ENCODE measurements at places on chromosomes 2 and 18.

GRCh38 chr2:140063356-140063755, 1283.2 kb upstream of the NXPH2 start:
- DNase-seq, result no peak

DNA sequence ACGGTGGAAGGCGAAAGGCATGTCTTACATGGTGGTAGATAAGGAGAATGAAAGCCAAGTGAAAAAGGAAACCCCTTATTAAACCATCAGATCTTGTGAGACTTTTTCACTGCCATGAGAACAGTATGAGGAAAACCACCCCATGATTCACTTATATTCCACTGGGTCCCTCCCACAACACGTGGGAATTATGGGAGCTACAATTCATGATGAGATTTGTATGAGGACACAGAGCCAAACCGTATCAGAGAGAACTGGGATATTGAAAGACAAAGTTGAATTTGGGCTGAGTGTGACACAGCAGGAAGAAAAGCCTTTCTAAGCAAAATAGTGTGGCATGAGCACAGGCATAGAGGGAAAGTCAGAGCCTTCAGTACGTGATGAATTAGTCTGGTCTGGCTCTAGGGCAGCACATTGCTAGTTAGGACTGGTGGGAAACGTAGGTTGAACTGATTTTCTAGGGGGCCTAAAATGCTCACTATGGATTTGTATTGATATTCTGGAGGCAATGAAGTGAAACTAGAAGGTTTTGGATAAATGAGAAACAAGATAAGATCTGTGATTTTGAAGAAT, 84.8 kb upstream of the RND3 start:
- DNase-seq, result no peak

DNA sequence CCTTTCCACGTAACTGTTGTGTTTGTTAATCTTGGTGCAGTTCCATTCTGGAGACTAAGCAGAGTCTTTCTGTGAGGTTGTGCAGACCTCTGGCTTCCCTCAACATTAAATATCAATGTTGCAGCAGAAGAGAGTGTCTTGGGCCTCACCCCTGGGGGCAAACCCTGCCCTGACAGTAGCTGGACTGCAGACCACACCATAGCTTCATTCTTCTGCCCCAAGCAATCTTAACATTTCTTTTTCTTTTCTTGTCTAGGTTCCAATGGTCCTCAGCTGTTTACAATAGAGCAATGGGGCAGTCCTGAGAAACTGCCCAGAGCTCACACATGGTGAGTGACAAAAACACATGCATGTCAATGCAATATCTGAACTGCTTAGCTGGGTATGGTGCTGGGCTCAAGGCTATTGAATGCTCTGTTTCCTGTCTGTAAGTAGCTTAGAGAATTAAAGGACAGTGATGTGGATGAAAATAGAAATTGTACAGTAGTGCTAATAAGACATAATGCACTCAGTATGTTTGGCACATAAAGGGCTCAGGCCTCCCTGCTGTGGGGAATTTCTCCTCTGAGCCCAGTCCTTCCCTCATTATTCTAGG, 237.6 kb downstream of the ALPK2 start:
- DNase-seq, result no peak

DNA sequence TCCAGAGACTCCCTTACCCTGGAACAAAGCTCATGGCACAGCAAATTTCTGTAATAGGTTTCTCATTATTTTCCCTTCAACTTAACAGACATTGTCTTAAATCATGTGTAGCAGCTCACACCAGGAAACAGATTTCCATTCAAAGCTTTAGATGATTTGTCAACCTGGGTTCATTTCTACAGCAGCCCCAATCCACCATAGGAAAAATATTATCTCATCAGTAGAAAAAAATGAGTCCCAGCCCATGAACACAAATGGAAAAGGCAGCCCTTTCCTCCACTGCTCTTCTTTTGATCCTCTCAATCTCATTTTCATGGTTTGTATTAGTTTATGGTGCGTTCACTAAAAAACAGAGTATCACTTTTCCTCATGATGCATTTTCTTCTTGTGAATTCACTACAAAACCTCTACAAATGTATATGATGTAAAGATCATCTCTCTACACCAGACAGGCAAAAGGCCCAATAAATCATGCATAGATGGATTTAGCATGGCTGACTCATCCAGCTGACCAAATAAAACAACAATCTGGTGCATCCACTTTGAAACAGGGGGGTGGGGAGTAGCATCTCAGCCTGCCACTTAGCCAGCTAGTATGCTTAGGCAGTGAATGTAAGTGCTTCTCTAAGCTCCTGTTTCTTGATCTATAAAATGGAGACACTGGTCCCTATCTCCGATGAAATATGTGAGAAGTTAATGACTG, 78.6 kb downstream of the SATB2 start:
- no peak for DNase-seq

GRCh38 chr2:134181219-134181618, 72.7 kb upstream of the MGAT5 start:
- DNase-seq, result no peak

- DNase-seq, result no peak
Measured at GRCh38 chr2:205361272-205361671, 321.0 kb upstream of the NRP2 start.

DNA sequence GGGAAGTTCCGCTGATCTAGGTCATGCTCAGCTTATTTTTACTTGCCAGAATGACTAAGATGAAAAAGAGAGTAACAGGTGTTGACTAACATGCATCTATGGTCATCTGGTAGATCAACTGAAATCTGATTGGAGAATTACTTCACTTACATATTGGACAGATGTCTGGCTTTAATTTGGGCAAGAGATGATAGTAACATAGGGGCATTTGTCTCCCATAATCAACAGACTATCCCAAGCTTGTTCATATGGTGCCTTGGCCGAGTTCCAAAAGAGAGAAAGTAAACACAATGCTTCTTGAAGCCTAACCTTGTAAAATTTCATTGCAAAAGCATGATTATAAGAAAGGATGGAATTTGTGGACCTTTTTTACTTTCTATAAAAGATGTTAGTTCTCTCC, 503.7 kb downstream of the ADCYAP1 start:
- peak; percentile 95 for DNase-seq

DNA sequence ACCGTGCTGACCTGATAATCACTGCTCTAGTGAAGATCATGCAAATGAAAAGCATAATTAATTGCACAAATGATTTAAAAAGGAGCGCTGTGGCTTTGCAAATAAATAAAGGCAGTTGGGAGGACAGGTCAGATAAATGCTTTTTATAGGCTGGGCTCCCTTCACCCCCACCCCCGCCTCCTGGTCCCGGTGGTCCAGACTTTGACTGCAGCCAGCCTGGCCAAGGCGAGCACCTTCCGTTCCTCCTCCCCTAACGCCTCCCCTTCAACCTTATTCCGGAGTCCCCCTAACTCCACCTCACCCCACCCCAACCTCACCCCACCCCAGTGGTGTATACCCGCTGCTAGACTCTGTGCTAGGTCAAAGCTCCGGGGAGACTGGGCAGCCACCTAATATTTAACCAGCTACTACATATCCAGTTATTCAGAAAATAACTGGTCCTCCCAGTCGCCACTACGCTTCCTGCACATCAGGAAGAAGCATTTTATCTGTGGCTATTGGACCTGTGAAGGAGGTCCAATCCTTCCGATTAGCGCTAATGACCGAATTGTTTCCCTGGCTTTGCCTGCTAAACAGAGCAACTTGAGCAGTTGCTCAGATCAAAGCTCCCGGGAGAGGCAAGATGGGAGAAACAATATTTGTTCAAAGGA, 3.7 kb upstream of the SP9 start:
- DNase-seq, result no peak

- DNase-seq, result no peak
Measured at GRCh38 chr2:99297994-99298393, 3.0 kb downstream of the LYG1 start.

DNA sequence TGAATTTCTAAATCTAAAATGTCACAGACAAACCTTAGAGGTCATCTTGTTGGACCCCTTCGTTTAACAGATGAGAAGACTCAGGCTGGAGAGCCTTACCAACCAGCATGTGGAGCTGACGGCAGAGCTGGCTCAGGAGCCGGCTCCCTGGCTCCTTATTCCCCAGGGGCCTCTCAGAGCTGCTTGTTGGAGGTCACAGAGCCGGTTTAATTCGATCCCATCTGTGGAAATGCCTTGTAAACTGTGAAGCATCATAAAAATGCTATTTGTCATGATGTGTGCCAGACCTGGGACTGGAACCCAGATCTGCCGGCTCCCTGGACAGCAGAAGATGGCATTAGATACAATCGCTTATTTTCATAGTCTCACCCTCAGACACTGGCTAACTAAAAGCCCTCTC, 8.2 kb upstream of the CIB4 start:
- peak; percentile 94 for DNase-seq

DNA sequence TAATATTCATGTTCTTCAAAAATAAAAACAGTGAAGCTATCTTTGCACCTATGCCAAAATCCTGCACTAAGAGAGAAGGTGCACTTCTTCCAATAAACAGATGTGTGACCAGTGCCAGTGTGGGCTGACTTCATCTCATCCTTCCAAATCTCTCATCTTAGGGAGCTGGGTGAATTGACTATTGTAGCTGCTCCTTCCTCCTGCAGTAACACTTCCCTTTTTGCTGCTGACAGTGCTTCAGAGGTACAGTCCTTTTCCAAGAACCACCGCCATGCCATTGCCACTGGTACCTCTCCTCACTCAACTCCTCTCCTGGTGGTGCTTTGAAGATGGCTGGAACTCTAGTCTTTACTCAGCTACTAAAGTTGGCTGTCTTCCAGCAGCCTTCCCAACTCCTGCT, 42.1 kb upstream of the ARHGAP25 start:
- DNase-seq, result no peak

DNA sequence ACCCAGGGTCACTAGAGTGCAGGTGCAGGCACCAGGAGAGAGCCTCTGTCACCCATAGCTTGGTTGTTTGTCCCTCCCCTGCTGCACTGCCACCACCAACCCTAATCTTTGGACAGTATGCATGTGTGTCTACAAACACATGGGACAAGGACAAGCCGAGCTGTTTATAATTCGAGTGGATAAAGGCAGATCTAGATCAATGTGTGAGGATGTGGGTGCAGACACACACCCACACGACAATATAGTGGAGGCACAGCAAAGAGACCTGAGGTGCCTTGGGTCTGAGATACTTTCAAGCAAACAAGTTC, 199.2 kb downstream of the TNS1 start:
- no peak for DNase-seq
